ENCODE measurements at places on chromosomes 16 and 17. TPM values are rescaled to one million over a fixed set of nuclear protein-coding genes. Genes with fewer than 3 reads are reported as not detected.

DNA sequence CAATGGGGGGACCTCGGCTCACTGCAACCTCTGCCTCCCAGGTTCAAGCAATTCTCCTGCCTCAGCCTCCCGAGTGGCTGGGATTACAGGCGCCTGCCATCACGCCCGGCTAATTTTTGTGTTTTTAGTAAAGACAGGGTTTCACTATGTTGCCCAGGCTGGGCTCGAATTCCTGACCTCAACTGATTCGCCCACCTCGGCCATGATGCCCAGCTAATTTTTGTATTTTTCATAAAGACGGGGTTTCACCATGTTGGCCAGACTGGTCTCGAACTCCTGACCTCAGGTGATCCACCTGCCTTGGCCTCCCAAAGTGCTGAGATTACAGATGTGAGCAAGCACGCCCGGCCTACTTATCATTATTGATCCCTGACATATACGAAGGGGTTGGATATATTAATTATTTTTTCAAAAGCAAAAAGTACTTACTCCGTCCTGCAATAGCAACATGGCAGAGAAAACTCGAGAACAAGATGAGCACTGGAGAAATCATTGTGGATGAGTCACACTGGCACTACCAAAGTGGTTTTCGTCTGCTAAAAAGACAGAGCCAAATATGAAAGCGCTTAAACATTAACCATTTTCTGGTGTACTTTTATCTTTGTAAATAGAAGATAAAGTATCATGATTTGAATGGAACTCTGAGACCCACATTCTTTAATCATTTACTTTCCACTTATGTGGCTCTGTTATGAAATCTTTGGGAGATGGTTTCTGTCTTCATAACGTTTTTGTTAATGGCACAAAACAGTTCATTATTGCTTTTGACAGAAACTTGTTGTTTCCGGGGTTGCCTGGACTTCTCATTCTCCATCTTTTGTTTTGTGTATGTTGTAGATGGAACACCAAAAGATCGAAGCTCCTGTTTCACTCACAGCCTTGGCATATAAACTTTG lies at the start of gene APOH:
APOH (minus strand) TSS at position 529 of the 896 bp plus-strand sequence; CDS start at position 493, 36 bp downstream.
- DNase-seq: no peak

- DNase-seq: peak; percentile 45
Observed at GRCh38 chr16:24497440-24497839, 41.9 kb upstream of the RBBP6 start.

DNA sequence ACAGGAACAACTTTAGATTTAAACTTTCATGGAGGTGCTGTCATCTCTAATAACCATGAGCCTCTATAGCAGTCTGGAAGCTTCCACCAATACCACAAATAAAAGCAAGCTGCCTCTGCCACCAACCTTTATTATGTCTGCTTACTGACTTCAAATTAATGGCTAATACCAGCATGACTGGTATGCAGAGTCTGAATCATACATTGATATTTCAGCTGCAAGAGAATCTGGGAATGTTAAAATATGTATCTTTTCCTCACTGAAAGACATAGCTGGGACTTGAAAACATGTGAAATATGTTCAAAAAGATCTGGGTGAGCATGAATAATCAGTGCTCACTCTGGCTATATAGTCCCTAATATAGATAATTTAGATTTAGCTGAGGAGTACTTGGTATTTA lies 488.6 kb downstream of the CDH8 start:
- no peak for DNase-seq

PIPOX gene
- 10.0 TPM for total RNA-seq
